ENCODE measurements at places on chromosomes 2 and 18.

GRCh38 chr2:164323978-164324377 is 297.3 kb downstream of the GRB14 start:
- DNase-seq = no peak

DNA sequence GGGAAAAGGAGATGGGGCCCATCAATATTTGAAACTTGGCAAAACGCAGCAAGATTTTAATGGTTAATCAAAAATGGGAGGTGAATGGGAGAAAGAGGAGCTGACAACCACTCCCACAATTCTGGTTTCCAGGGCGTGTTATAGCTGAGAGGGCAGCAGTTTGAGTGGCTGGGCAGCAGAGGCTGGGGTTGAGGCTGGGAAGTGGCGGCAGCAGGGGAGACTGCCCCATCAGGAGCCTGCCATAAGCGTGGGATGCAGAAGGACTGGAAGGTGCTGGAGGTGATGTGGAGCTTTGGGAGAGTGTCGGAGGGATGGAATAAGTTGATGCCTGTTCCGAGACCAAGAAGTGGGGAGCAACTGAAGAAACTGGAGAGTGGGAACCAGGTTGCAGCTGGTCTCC is 48.9 kb upstream of the SH3RF3 start:
- no peak for DNase-seq

- DNase-seq = no peak
Observed at GRCh38 chr2:148103946-148104345, 83.1 kb downstream of the MBD5 start.

- DNase-seq = no peak
Observed at GRCh38 chr18:22207021-22207758, 37.8 kb downstream of the GATA6 start.

DNA sequence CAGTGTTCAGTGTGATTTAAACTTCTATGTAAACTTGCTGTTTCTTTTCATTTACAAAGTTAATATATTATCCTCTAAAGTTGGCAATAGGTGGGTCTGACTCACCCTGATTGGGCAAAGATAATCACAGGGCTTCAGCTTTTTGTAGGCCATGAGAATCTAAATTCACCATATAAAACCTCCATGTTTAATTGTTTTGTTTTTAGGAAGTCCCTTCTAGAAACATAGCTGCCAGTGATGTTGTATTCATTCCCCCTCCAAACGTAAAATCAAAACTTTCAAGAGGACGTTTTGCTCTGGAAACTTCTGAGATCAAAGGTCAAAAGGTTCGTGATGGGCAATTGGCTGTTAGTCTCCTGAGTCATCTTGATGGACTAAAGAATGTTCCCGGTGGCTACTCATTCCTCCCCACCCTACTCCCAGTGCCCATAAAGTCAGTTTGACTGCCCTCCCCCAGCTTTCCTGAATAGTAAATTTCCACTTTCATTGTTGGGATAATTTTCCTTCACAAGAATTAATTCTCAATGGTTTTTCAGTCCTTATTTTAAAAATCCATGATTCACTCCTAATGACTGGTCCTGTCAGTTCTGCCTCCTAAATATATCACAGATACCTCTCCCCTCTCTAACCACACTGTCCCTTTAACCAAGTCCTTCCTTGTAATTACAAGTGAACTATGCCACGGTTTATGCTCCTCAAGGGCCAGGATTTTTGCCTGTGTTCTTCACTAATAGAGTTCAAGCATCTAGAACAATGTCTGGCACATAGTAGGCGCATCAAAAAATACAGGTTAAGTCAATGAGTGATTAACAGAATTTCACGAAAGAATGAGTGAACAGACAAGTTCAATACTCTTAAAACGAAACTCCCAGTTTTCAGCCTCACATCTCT is 164.4 kb upstream of the VRK2 start:
- no peak for DNase-seq

DNA sequence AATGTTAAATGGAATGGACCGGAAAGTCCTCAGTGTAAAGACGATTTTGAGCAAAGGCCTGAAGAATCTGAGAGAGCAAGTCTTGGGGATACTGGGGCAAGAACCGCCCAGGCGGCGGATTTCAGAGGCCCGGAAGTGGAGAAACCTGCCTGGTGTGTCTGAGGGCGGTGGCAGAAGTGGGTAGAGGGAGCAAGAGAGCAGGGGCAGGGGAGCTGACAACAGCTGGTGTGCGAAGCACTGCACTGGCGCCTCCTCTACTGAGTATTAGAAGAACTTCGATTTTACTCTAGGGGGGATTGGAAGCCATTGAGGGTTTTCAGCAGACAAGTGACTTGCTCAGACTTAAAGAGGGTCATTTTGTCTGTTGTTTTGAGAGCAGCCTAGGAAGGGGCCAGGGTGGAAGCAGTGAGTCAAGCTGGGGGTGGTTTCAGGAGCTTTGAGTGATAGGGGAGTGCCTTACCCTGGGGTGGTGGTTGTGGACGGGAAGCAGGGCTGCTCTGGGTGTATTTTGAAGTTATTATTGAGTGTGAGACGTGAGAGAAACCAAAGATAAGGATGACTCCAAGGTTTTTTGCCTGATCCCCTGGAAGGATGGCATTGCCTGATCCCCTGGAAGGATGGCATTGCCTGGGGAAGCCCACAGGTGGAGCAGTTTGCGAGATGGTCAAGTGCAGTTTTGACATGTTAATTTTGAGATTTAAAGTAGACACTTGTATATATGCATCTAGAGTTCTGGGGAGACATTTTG is 52.5 kb downstream of the ZNF236 start:
- DNase-seq = no peak

DNA sequence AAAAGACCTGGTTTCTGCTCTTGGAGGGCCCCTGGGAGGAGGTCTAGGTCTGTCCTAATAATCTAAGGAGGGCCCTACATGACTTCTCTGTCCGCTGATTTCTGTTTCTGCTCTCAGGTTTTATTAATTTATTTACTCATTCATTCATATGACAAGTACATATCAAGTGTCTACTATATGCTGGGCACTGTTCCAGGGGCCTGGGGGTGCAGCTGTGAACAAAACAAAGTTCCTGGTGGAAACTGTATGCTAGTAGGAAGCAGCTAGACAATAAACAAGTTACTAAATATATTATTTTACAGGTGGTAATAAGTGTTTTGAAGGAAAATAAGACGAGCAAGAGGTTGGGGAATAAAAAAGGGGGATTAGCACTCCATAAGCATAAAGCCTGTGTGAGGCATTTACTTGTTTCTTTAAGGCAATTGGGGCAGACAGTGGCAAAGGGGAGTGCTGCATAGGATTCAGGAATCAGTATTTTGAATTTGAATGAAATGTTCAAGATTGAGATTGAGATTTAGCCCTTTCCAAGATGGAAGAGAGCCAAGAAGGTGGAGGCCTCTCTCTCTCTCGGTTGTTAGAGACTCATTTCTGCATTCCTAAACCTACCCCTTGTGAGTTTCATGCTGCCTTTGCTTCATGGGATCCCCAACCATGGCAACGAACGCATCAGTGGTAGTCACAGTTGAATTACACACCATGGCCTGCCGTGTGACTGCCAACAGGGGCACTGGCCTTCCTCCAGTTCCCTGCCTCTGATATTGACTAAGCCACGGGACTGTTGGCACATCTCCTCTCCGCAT is 28.3 kb downstream of the DRC1 start:
- DNase-seq = peak; percentile 41

DNA sequence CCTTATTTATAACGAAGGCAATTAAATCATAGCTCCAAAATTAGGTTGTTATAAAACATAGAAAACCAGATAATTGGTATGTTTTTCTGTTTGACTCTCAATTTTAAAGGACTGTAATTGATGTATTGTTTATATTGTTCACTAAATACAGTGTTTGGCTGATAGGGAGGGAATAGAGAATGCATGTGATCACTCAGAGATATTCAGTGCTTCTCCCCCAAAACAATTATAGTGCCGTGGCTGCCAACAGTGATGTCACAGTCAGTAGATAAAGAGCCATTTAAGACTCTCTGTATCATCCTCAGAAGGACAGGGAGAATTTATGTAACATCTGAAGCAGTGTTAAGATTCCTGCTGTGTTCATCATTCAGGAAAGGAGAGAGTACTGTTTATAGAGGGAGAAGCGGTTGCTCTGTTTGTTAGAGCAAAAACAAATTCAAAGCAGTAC is 69.6 kb downstream of the PHLPP1 start:
- DNase-seq = no peak

DNA sequence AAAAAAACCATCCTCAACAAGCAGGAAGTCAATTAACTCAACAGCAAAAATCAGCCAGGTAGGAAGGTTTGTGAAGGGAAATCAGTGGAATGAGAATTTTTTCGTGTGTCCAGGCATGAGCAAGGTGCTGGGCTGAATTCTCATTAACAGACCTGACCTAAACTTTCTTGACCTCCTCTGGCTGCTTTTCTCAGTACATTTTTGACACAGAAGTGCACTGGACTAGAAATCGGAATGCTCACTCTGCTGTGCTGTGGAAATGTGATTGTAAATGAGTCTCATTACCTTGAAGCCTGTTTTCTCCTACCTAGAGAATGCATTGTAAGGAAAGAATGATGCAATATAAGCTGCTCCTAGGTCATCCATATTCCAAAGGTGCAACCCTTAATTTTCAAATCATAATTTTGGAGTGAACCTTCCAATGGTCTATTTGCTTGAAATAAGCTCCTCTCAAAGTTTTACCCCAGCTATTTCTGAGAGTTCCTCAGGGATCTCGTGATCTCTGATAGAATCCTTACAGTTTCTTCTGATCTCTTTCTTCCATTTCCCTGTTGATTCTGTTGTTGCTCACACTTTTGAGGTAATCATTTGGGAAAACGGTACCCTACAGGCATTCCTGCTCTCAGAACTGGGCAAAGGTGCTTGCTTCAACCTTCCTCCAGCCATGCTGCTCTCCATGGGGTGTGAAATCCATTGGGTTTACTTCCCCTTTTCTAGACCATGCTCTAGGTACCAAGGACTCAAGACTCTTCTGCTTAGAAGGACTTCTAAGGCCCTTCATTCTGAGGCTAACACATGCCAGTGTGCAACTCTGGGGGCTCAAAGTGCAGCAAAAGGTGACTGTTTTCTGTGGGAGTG is 104.9 kb upstream of the ITPRID2 start:
- DNase-seq = no peak

DNA sequence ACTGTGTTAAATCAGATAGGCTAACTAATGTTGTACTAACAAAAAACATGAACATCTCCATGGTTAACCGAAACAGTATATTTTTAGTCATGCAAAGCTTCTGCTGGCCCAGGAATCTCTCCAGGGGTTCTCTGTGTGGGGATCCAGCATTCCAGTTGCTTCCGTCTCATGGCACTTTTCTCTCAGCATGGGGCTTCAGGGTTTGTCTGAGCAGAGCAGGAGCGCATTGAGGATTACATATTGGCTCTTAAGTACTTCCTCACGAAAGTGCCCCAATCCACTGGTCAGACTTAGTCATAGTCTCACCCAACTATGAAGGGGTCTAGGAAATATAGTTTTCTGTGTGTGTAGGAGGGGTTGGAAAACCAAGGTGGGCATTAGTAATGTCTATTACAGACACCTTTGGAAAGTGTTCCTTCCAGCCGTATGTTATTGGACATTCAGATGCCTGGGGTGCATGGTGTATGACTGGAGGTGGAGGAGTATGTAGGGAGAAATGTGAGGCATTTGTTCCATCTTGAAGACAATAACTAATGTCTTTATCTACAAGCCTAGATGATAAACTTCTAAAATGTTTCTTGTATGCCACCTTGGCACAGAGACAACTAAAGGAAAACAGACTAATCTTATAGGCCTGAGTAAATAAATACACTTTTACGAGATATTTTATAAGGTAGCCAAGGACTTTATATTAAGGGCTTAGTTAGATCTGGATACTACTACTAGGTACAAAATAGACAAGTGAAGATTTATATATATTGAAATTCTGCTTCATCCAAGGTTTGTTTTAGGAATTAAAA is 123.8 kb upstream of the ZEB2 start:
- DNase-seq = no peak

- DNase-seq = no peak
Observed at GRCh38 chr2:212288308-212288707, 250.3 kb downstream of the ERBB4 start.

DNA sequence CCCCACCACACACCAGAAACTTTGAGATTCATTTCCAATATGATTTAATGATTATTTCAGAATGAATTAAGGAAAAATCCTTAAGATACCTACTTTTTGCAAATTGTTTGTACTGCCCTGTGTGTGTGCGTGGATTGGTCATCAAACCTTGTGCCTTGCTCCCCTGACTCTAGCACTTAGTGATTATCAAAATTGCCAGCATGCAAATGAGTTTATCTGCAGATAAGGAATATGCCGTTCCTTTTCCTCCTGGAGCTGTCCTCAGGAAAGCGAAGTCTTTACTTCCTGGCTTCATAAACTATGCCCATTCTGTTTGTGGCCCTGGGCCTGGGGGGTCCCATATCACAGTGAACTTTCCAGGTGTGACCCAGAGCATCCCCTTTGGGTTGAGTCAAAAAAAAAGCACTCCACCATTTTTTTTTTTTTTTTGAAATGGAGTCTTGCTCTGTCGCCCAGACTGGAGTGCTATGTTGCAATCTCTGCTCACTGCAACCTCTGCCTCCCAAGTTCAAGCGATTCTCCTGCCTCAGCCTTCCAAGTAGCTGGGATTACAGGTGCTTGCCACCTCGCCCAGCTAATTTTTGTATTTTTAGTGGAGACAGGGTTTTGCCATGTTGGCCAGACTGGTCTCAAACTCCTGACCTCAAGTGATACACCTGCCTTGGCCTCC is 11.4 kb downstream of the CHMP1B start:
- no peak for DNase-seq

- DNase-seq = no peak
Observed at GRCh38 chr2:157840568-157841156, 35.5 kb downstream of the ACVR1 start.

- DNase-seq = no peak
Observed at GRCh38 chr18:25102662-25103061, 249.3 kb downstream of the ZNF521 start.

DNA sequence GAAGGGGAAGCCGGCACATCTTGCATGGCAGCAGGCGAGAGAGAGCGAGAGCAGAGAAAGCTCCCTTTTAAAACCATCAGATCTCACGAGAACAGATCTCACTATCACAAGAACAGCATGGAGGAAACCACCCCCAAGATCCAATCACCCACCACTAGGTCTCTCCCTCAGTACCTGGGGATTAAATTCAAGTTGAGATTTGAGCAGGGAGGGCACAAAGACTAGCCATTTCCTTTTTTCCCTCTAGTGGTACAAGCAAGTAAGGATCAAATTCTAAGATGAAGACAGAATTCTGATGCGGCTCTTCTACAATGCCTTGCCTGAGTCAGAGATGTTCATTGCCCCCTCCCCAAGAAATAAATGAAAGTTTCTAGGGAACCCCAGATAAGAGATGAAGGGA is 45.6 kb upstream of the ANKRD44 start:
- DNase-seq = no peak

DNA sequence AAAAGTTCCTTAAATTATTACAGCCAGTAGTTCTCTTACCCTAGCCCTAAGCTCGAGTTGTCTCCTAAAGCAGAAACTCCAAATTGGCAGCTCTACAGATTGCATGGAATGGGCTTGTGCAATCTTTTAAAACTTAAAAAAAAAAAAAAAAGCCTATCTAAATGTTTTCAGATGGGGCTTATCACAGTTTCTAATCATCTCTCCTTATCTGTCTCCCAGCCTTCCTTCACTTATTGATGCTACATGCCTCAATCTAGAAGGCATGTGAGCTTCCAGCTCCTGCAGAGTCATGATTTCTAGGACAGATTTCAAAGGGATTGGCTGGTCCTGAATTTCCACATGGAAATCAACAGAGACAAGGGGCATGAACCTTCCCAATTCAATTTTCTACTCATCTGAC is 33.1 kb upstream of the PELI1 start:
- no peak for DNase-seq

- DNase-seq = no peak
Observed at GRCh38 chr2:224412141-224413015, 10.5 kb upstream of the FAM124B start.

All from NCI-H1417 treated with DMSO at 0.1 percent for 48 hours (cell line).